SW480 (cell line): ENCODE measurements at places on chromosomes 3 and 15.

DNA sequence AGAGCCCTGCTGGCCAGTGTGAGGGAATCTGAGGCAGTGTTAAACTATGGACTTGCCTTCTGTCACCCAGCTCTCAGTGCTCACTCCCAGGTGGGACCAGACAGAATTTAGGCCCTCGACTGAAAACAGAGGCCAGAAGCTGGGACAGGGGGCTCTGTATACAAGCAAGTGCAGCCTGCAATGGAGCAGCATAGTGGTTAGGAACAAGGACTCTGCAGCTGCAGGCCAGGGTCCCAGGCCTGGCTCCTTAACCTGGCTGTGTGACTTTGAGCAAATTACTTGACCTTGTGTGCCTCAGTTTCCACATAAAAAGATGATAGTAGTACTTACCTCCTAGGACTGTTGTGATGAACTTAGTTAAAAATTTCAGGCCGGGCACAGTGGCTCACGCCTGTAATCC lies 39.8 kb downstream of the CMTM7 start:
- DNase-seq, result no peak

GRCh38 chr3:56758539-56758981 lies 43.2 kb downstream of the ARHGEF3 start:
- peak; percentile 33 for DNase-seq

DNA sequence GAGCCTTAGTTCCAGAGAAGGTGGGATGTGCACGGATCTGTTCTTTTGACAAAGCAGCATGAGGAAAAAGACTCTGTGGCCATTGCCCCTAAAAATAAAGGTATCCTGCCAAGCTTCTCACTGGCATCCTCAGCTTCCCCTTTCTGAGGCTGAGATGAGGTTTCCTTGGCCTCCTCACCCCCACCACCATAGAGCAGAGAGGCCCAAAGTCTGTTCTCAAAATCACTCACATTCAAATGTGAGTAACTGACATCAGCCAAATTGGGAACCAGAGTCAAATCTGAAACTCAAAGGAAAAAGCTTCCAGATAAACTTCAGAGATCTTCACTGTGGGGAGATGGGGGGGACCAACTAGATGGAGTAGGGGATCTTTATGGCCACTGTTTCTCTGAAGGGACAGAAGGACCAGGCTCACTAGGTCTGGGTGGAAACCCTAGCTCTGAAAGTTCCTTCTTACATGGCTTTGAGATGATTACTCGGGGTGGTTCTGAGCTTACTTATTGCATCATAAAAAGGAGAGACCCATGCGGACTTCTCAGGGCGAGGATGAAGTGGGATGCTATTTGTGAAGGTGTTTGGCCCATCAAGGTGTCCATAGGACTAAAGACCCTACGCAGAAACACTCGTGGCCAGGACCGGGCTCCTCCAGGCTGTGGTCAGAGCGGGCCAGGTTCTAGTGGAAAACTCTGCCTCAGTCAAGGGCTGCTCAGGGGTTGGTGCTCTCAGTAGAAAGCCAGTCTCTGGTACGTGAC lies 61.5 kb upstream of the MEF2A start:
- no peak for DNase-seq

GRCh38 chr15:91885714-91886270 lies 32.3 kb downstream of the SLCO3A1 start:
- DNase-seq, result no peak

GRCh38 chr3:30538791-30539190 lies 67.6 kb upstream of the TGFBR2 start:
- DNase-seq, result no peak

DNA sequence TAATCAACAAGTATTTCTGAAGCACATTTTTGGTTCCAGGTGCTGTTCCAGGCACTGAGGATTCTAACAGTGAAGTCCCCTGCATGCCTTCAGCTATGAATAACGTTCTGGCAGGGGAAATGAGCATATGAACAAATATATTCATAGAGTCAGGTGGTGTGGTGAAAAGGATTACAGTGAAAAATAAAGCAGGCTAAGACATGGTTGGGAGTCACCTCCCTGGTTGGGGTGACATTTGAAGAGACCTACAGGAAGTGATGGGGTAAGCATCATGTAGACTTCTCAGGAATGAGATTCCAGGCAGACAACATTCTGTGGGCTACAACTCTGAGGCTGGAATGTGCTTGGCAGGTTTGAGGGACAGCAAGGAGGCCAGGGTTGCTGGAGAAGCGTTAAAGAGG lies 15.0 kb downstream of the FRMD4B start:
- no peak for DNase-seq

GRCh38 chr3:77039606-77040171 lies at the start of gene ROBO2:
Gene ROBO2 (plus strand): TSS chr3:77040099. CDS start chr3:77040786, 687 bp downstream.
- peak; percentile 55 for DNase-seq

DNA sequence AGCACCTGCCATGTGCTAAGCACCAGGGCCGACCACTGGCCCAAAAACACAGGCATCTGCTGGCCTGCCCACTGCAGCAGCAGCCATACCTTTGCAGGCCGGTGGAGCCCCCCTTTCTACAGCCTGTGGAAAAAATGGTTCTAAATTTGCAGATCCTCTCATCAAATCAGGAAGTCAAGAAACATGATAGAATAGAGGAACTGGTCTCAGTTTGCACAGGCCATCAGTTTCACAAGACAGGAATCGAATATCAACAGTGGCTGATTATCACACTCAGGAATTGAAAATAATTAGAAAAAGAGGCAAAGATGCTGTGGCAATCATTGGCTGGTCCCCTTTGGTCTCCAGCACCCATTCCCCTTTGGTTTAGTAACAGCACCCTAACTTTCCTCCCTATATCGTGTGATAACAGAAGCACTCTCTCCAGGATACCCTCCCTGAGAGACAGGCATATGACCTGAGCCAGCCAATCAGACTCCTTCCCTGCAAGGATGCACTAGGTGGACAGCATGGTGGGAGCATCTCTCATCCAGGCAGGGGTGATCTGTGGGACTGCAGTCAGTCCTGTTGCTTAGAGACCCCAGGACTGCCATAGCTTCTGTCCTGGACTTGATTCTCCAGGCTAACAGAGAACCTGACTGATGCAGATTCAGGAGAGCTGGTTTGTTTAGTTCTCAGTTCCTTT lies 3.5 kb upstream of the PAK6 start:
- no peak for DNase-seq

DNA sequence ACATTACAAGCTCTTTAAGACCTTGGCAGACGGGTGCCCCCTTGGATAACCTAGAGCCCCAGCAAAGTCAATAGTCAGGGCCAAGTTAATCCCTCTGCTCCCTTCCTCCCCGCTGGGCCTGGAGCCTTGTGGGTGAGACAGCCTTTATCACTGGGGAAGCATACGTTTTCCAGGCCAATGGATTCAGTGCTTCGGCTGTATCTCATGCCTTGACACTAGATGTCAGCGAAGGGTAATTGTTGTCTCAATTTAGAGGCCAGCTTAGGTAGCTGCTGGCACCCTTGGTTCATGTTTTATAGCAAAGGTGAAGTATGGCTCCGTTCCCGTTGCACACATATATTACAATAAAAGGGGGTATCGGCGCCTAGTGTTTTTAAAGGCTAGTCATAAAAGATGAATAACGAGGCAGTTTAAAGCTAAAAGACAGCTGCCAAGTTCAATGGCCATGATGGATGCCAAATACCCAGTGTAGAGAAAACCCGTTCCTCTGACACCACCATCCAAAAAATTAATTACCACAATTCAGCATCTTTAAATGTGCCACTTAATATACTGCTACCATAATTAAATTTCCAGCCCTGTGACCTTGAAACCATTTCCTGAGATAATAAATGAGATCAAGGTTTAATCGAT lies 52.3 kb upstream of the BNIP2 start:
- DNase-seq, result peak; percentile 39

- DNase-seq, result no peak
Measured at GRCh38 chr3:191135175-191135574, 63.9 kb upstream of the OSTN start.

- no peak for DNase-seq
Measured at GRCh38 chr3:143351895-143352608, 232.5 kb downstream of the CHST2 start.

- DNase-seq, result no peak
Measured at GRCh38 chr3:121863801-121864200, 28.8 kb downstream of the EAF2 start.

DNA sequence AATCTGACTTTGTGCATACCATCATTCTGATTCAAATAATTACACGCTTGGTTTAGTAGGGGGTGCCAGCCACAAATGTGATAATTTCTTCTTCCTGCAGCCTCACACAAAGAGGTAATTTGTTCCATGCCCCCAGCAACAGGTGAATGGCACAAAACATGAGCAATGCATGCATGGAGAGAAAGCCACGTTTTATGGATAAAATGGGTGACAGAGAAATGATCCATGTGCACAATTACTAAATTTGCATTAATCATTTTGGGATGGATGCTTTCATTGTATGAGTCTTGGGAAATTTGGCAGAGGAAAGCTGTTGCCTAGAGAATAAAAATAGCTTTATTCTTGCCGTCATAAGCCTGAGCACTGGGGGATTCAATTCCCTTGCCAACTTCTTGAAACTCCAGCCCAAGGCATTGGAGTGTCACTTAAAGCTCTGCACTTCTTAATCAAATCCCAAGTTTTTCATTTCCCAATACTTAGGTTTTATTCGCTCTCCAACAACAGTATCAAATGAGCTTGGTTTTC lies 411.6 kb downstream of the GBE1 start:
- no peak for DNase-seq

- DNase-seq, result peak; percentile 13
Measured at GRCh38 chr3:136075811-136076210, 110.3 kb downstream of the PPP2R3A start.
